Type B pancreatic cell (in vitro differentiated cells): ENCODE measurements at places on chromosomes 1 and 21.

DNA sequence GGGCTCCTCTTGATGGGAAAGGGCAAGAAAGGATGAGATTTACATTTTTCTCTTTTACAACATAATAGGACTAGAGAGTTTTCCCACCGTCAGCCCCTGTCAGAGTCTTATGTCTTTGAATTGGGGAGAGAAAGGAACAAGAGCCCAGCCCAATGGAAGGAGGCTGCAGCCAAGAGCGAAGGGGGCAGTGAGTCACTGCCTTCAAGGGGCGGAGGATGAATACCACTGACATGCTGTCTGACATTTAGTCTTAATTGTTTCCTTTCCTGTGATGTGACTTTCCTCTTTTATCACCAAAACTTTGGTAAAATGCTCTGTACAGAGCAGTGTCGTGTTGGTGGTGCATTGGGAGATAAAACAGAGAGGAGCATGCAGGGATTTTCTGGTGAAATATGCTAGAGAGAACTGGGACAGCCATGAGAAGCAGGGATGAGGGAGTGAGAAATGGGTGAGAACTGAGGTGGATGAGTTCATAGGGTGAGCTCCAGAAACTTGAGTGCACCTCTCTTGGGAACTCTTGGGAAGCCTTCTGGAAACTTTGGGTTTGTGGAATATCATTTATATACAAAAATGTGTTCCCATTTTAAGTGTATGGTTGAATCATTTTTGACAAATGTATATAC is 179.9 kb upstream of the FGGY start:
- DNase-seq = no peak
- H3K4me1 ChIP-seq = peaks cover 36% of the 10 kb centered on the region
- H3K36me3 ChIP-seq = no peaks in the 10 kb centered on the region
- no peak overlapping the region for H3K27ac ChIP-seq
- no peak overlapping the region for H3K4me3 ChIP-seq

DNA sequence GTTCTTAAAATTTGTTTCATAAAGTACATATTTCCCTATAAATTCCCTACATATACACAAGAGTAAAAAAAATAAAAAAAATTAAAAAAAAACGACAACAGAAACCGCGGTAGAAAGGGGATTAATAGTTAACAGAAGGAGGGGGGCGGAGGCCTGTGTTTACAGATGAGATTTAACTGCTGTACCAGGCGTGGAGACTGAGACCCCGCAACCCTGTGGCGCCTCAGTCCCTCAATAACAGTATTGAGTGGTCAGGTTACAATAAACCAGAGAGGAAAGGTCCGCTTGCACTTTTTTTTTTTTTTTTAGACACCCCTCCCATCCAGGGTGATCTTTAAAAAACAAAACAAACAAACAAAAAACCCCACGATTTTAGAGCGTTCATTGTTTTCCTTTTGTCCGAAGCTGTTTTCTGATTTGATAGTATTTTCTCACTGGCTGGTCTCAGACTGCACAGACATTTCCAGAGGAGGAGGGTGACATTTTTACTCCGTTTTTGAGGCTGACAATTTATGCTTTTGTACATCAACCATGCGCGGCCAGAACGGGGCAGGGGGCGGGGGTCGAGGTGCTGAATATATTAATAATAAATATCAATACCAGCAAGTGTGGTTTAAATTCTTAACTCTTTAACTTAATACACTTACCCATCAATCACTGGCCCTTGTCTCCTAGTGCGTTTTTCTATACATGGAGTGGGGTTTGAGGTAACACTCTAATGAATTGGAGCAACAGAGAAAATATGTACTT is 1223.9 kb downstream of the BRINP3 start:
- H3K27me3 ChIP-seq = no peaks in the 10 kb centered on the region
- H3K27ac ChIP-seq = no peak overlapping the region
- no peaks in the 10 kb centered on the region for H3K36me3 ChIP-seq
- DNase-seq = no peak
- H3K4me3 ChIP-seq = no peak overlapping the region

DNA sequence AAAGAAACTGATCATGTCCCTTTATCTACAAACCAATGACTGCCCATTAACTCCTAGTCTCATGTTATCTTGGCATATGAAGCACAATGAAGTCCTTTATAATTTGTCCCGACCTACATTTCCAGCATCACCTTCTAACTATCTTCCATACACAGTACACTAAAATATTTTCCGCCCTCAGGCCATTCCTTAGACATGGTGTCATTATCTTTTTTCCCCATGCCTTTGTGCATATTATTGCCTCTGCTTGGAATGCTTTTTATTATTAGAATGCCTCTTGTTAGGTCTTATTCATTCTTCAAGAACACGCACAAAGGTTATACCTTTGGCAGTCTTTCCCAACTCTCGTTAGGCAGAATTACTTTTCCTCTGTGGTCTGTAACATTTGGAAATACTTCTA is 39.6 kb downstream of the ATG4C start:
- no peak for DNase-seq
- H3K36me3 ChIP-seq = peaks cover 17% of the 10 kb centered on the region
- no peaks in the 10 kb centered on the region for H3K27me3 ChIP-seq
- no peaks in the 10 kb centered on the region for H3K4me1 ChIP-seq
- H3K27ac ChIP-seq = no peak overlapping the region

DNA sequence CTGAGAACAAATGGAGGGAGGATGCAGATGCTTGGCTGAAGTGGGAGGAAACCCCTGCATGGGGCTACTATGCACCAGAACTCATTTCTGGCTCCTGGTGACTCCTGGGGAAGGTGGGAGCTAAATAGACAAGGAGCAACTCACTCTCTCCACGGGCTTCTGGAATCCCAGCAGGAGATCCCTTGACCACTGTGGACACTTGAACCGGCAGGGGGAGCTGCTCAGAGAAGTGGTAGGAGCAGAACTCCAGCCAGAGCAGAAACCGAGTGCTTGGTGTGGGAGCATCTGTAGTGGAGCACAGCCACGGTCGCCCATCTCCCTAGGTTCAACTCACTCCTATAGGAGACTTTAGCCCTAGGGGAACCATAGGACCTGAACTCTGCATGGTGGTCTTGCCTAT is 205.6 kb upstream of the GJB5 start:
- H3K27ac ChIP-seq = no peak overlapping the region
- no peaks in the 10 kb centered on the region for H3K36me3 ChIP-seq
- H3K27me3 ChIP-seq = peaks cover 40% of the 10 kb centered on the region
- no peaks in the 10 kb centered on the region for H3K4me1 ChIP-seq
- no peak for DNase-seq

- no peaks in the 10 kb centered on the region for H3K4me1 ChIP-seq
- DNase-seq = no peak
- H3K27me3 ChIP-seq = no peaks in the 10 kb centered on the region
- peak overlapping the region; percentile 4 for H3K4me3 ChIP-seq
- peak overlapping the region; percentile 79 for H3K27ac ChIP-seq
- no peaks in the 10 kb centered on the region for H3K36me3 ChIP-seq
These were observed 63.1 kb downstream of the PLPPR4 start for GRCh38 chr1:99327357-99327756.

GRCh38 chr1:25704267-25704691 is 87.7 kb downstream of the MAN1C1 start:
- peaks cover 3% of the 10 kb centered on the region for H3K27me3 ChIP-seq
- DNase-seq = no peak
- peak overlapping the region; percentile 62 for H3K27ac ChIP-seq
- no peaks in the 10 kb centered on the region for H3K36me3 ChIP-seq
- no peak overlapping the region for H3K4me3 ChIP-seq
- peaks cover 48% of the 10 kb centered on the region for H3K4me1 ChIP-seq

- H3K4me3 ChIP-seq = no peak overlapping the region
- H3K27ac ChIP-seq = peak overlapping the region; percentile 67
- peaks cover 29% of the 10 kb centered on the region for H3K4me1 ChIP-seq
- H3K36me3 ChIP-seq = no peaks in the 10 kb centered on the region
These were observed 95.1 kb upstream of the TSPAN2 start for GRCh38 chr1:115184260-115184950.

DNA sequence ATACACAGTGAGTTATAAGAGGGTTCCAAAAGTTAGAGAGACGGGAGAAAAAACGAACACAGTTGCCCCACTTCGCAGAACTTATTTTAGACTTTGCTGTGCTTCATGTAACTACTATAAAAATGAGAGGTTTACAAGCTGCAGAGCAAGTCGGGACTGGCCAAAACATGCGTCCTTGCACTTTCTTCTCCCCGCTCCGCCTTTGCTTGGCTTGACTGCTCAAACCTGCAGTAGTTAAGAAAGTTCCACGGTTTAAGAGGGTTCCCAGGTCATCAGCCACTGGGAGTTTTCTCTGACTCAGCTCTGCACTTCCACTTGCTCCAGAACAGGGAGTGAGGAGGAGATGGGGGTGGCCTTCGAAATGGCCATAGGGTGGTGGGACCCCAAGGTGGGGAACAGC is 36.2 kb downstream of the CLIC6 start:
- H3K4me1 ChIP-seq = no peaks in the 10 kb centered on the region
- no peak for DNase-seq
- H3K27ac ChIP-seq = no peak overlapping the region
- no peaks in the 10 kb centered on the region for H3K36me3 ChIP-seq
- peaks cover 16% of the 10 kb centered on the region for H3K27me3 ChIP-seq

DNA sequence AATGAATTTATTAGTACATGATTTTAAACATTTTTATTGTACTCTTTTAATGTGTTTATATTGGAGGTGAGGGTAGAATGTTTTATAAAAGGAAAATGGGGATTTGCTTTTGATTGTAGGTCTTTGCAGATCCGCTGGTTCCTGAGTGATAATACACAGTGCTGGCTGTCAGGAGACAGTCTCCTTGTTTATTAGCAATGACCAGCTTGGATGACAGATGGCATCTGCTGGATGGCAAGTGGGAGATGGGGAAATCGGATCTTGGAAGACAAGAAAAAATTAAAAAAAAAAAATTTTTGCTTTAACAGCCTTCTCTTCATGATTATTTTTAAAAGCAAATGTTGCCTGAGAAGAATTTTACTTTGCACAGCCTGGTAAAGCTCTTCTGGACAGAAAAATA is 4.4 kb upstream of the PHTF1 start:
- H3K4me1 ChIP-seq = peaks cover 8% of the 10 kb centered on the region
- no peak overlapping the region for H3K27ac ChIP-seq
- no peaks in the 10 kb centered on the region for H3K27me3 ChIP-seq
- H3K4me3 ChIP-seq = no peak overlapping the region

GRCh38 chr1:33117440-33118085 is 36.6 kb downstream of the AZIN2 start:
- peaks cover 5% of the 10 kb centered on the region for H3K4me1 ChIP-seq
- H3K27me3 ChIP-seq = peaks cover 5% of the 10 kb centered on the region
- no peak overlapping the region for H3K27ac ChIP-seq
- DNase-seq = no peak
- no peaks in the 10 kb centered on the region for H3K36me3 ChIP-seq

DNA sequence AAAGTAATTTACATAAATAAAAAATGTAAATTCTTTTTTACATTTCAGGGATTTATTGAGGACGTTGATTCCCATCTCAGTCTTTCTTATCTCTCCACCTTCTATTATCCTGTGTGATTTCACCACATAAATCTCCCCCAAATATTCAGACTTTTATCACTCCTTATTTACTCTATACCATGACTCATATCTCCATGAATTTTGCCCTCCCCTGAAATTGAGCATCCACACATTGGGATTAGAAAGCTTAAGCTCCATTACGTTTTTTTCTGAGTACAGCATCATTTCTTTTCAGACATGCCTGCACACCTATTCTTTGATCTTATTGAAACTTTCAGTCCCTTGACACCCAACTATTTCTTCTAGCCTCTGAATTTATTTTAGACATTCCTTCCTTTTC is 111.2 kb downstream of the IFI44 start:
- peaks cover 10% of the 10 kb centered on the region for H3K4me1 ChIP-seq
- H3K27me3 ChIP-seq = no peaks in the 10 kb centered on the region
- no peak for DNase-seq
- H3K4me3 ChIP-seq = no peak overlapping the region

- no peaks in the 10 kb centered on the region for H3K36me3 ChIP-seq
- no peak for DNase-seq
- H3K4me3 ChIP-seq = no peak overlapping the region
- H3K27ac ChIP-seq = no peak overlapping the region
- peaks cover 5% of the 10 kb centered on the region for H3K4me1 ChIP-seq
- peaks cover 87% of the 10 kb centered on the region for H3K27me3 ChIP-seq
These were observed 7.5 kb downstream of the HPCAL4 start for GRCh38 chr1:39683591-39684312.

GRCh38 chr1:107326824-107327445 is 186.1 kb downstream of the NTNG1 start:
- H3K27me3 ChIP-seq = no peaks in the 10 kb centered on the region
- no peak for DNase-seq

- H3K36me3 ChIP-seq = peaks cover 11% of the 10 kb centered on the region
- H3K4me3 ChIP-seq = peak overlapping the region; percentile 4
- no peaks in the 10 kb centered on the region for H3K27me3 ChIP-seq
- DNase-seq = no peak
- H3K27ac ChIP-seq = peak overlapping the region; percentile 56
- peaks cover 17% of the 10 kb centered on the region for H3K4me1 ChIP-seq
These were observed 2.3 kb upstream of the GADD45A start for GRCh38 chr1:67682659-67683197.

GRCh38 chr1:60692031-60692430 is 390.3 kb upstream of the NFIA start:
- H3K27me3 ChIP-seq = peaks cover 8% of the 10 kb centered on the region
- H3K4me1 ChIP-seq = no peaks in the 10 kb centered on the region
- H3K36me3 ChIP-seq = no peaks in the 10 kb centered on the region
- no peak overlapping the region for H3K4me3 ChIP-seq

- no peak overlapping the region for H3K4me3 ChIP-seq
- no peaks in the 10 kb centered on the region for H3K27me3 ChIP-seq
- no peak overlapping the region for H3K27ac ChIP-seq
- H3K36me3 ChIP-seq = peaks cover 15% of the 10 kb centered on the region
- no peaks in the 10 kb centered on the region for H3K4me1 ChIP-seq
These were observed 15.3 kb downstream of the URB2 start for GRCh38 chr1:229641306-229641705.

- H3K36me3 ChIP-seq = peaks cover 4% of the 10 kb centered on the region
- peak overlapping the region; percentile 99 for H3K27ac ChIP-seq
- peaks cover 28% of the 10 kb centered on the region for H3K4me1 ChIP-seq
- H3K27me3 ChIP-seq = peaks cover 3% of the 10 kb centered on the region
These were observed 1.7 kb downstream of the TMEM125 start for GRCh38 chr1:43271186-43272118.

GRCh38 chr1:199472978-199473377 is 554.5 kb upstream of the NR5A2 start:
- H3K27me3 ChIP-seq = no peaks in the 10 kb centered on the region
- H3K4me1 ChIP-seq = no peaks in the 10 kb centered on the region

DNA sequence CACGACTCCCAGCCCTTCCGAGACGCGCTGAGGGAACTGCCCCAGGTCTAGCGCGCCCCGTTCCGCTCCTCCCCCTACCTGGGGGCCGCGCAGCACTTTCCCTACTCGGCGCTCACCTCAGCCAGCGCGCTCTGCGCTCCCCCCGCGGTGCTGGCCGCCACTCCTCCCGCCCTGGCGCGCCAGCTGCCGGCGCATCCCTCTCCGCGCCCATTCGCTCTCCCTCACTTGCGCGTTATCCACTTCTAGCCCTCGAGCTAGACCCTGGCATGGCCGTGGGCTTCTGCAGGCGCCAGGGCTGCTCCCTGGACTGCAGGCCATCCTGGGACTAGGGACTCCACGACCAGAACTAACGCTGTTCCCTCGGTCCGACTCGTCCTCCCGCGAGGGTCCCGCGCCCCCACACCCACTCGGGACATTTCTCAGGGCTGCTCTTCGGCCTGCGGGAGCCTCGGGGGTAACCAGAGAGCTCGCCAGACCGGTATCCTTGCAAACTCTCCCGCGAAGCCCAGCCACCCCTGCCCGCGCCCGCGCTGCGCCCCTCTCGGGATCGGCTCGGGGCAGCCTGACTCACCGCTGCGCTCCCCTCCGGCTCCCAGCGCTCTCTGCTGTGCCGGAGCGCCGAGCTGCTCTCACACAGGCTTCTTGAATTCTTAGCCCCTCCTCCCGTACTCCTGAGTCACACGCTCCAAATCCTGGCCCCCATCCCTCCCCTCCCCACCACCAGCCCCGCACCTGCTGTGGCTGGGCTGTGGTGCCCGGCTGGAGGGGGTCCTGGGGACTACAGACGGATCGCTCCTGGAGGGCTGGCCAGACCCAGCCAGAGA is at the start of gene NGF:
Gene NGF, minus strand, starts transcription at position 617 of the 824 bp plus-strand sequence. CDS start 51,454 bp downstream, outside the sequence.
- peak within 1 kb of the TSS; percentile 91 for H3K4me3 ChIP-seq
- H3K27me3 ChIP-seq = peaks cover 42% of the 10 kb centered on the region
- DNase-seq = no peak
- no peaks in the 10 kb centered on the region for H3K36me3 ChIP-seq
